Body of pancreas (tissue), 4 donors: ENCODE measurements at places on chromosomes 1 and 21. TPM values are rescaled to one million over a fixed set of nuclear protein-coding genes. Genes with fewer than 3 reads are reported as not detected.

Gene XCL1
- total RNA-seq = not detected

Gene S100A3
- total RNA-seq = not detected

Gene PDZK1IP1
- 54.2 TPM for total RNA-seq

Gene GADD45A
- 18.5 TPM for total RNA-seq

Gene TMPRSS2
- total RNA-seq = 45.7 TPM

Gene HMGCS2
- not detected for total RNA-seq

GRCh38 chr1:33637846-33638440 lies 165.5 kb downstream of the ZSCAN20 start:
- no peak overlapping the region for H3K4me3 ChIP-seq
- no peak overlapping the region for H3K27ac ChIP-seq
- no peak for DNase-seq
- H3K27me3 ChIP-seq = no peaks in the 10 kb centered on the region

GRCh38 chr21:37219761-37220432 lies 47.2 kb downstream of the VPS26C start:
- no peak for DNase-seq
- peak overlapping the region; percentile 61 for H3K27ac ChIP-seq
- H3K36me3 ChIP-seq = peaks cover 3% of the 10 kb centered on the region
- H3K27me3 ChIP-seq = no peaks in the 10 kb centered on the region
- H3K4me1 ChIP-seq = peaks cover 6% of the 10 kb centered on the region

DNA sequence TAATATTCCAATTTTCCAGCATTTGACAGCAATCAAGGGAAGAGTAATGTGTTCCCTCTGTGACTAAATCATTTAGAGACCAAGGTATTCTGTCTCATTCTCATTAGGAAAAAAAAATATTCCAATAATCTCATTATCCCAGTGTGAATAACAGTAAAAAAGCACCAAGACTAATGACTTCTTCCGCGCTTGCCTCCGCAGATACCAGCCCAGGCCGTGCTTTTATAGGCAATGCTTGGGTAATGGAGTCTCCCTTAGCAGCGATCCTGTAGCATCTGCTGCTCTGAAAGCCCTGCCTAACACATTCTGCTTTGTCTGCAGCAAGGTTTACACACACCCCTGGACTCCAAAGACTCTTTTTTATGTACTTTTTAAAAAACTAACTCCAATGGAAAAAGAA lies 470.0 kb upstream of the CAMK1G start:
- H3K4me1 ChIP-seq = no peaks in the 10 kb centered on the region
- no peaks in the 10 kb centered on the region for H3K36me3 ChIP-seq
- DNase-seq = no peak
- no peaks in the 10 kb centered on the region for H3K27me3 ChIP-seq

DNA sequence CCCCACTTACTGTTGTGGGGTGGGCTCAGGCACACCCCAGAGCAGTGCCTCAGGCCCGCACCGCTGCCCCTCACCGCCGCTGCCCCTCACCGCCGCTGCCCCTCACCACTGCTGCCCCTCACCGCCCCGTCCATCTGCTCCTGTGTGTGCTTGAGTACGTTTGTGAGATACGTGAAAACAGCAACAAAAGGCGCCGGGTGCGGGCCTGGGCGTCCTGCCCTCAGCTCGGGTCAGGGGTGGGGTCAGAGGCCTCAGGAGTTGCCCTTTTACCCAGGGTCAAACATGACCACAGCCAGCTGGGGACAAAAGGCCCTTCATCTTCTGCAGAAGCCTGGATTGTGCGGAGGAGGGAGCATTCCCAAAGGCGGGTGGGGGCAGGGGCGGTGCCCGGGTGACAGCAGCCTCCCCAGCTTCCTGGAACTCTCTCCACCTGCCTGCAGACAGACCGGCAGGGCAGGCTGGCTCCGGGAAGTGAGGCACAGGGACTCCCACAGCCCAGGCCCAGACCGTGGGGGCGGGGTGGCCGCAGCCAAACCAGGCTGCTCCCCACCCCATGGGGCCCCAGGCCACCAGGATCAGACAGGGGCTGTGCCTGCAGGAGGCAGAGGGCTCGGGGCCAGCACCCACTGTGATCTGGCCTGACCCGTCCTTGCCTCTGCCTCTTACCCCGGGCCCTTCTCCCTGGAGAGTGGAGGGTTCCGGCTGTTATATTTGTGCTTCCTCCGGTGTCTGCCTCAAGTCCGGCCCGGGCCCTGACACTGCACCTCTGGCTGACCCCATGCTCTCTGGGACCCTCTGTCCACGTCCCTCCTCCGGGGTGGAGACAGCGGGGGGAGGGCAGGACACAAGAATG lies 2.3 kb upstream of the VWA1 start:
- peak overlapping the region; percentile 94 for H3K27ac ChIP-seq
- H3K27me3 ChIP-seq = no peaks in the 10 kb centered on the region
- H3K4me1 ChIP-seq = peaks cover 94% of the 10 kb centered on the region
- DNase-seq = peak; percentile 93
- H3K4me3 ChIP-seq = no peak overlapping the region

GRCh38 chr1:153553096-153553495 lies 4.0 kb upstream of the S100A3 start:
- peaks cover 27% of the 10 kb centered on the region for H3K4me1 ChIP-seq
- no peak overlapping the region for H3K27ac ChIP-seq
- H3K27me3 ChIP-seq = no peaks in the 10 kb centered on the region
- DNase-seq = no peak
- H3K36me3 ChIP-seq = no peaks in the 10 kb centered on the region
- no peak overlapping the region for H3K4me3 ChIP-seq

DNA sequence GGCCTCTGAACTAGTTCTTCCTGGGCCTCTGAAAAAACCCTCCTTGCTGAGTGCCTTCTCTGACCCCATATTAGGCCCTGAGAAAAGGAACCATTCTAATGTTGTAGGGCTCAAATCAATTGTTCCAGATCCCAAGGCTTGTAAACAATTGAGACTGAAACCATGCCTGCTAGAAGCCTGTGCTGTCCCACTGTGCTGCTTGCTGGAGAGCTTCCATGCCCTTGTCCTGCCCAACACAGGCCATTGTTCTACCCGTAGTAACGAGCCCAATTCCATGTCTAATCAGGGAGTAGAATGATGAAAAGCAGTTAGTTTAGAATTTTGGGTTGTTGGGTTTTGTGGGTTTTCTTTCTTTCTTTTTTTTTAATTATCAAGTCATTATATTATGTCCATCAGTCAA lies 47.4 kb downstream of the ZNF281 start:
- no peak for DNase-seq
- no peak overlapping the region for H3K4me3 ChIP-seq
- no peaks in the 10 kb centered on the region for H3K4me1 ChIP-seq
- H3K27ac ChIP-seq = no peak overlapping the region
- no peaks in the 10 kb centered on the region for H3K36me3 ChIP-seq
- H3K27me3 ChIP-seq = no peaks in the 10 kb centered on the region

GRCh38 chr1:97573553-97573952 lies 347.3 kb downstream of the DPYD start:
- no peak for DNase-seq
- no peaks in the 10 kb centered on the region for H3K27me3 ChIP-seq
- no peaks in the 10 kb centered on the region for H3K36me3 ChIP-seq
- no peaks in the 10 kb centered on the region for H3K4me1 ChIP-seq
- no peak overlapping the region for H3K27ac ChIP-seq
- H3K4me3 ChIP-seq = no peak overlapping the region

DNA sequence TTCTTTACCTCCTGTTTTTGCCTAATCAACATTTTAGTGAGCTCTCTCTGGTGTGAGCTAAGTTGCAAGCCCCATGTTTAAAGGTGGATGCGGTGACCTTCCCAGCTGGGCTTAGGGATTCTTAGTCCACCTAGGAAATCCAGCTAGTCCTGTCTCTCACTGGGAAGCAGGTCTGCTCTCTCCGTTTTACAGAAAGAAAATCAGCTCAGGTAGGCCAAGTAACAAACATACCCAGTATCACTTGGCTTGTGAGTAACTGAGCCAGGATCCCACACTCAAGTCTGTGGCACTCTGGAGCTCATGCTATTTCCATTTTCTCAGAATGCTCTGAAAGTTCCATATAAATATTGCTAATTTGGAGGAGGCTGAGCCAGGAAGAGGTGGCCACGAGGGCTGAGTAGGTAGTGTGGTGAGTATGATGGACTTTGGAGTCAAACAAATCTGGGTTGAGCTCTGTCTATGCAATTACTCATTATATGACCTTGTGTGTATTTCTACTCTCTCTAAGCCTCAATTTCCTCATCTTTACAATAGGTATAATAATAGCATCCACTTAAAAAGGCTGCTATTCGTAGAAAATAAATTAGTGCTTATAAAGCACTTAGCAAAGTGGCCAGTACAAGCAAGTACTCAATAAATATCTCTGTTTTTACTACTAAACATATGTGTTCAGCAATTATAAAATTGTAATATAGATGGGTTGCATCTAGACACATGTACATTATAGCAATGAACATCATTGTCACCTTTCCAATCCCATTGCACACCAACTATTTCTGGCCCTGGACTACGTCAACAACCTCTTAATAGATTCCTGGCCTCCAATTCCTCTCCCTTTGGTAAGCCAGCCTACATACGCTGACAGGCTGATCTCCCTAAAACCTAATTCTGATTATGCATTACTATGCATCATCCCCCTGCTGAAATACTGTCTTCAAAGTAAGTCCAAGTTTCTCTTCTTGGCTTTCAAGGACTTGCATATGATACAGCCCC lies 32.7 kb upstream of the DHCR24 start:
- H3K4me1 ChIP-seq = no peaks in the 10 kb centered on the region
- H3K27ac ChIP-seq = no peak overlapping the region
- H3K27me3 ChIP-seq = no peaks in the 10 kb centered on the region
- H3K36me3 ChIP-seq = no peaks in the 10 kb centered on the region
